ENCODE measurements at places on chromosomes 4 and X.

GRCh38 chr4:71732066-71732465 lies 51.8 kb downstream of the GC start:
- DNase-seq: no peak

- DNase-seq: peak; percentile 95
Observed at GRCh38 chr4:85783483-85783882, 308.5 kb downstream of the ARHGAP24 start.

DNA sequence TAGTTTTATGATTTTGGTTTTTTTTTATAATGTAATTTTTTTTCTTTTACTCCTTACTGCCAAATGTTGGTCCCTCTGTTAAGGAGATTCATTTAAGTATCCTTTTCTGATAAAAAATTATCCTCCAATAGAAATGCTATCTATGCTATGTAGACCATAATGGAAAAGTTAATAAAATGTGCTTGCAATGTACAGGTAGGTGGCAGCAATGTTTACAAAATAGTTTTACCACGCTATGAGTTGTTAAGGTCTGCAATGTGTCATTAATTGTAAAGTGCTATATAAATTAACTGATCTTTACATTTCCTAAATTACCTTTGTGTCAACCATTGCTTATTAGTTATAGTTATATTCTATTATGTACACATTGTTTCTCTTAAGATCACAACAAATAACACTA lies 3.8 kb upstream of the CENPC start:
- DNase-seq: no peak

- no peak for DNase-seq
Observed at GRCh38 chrX:139018436-139018835, 306.9 kb upstream of the FGF13 start.

DNA sequence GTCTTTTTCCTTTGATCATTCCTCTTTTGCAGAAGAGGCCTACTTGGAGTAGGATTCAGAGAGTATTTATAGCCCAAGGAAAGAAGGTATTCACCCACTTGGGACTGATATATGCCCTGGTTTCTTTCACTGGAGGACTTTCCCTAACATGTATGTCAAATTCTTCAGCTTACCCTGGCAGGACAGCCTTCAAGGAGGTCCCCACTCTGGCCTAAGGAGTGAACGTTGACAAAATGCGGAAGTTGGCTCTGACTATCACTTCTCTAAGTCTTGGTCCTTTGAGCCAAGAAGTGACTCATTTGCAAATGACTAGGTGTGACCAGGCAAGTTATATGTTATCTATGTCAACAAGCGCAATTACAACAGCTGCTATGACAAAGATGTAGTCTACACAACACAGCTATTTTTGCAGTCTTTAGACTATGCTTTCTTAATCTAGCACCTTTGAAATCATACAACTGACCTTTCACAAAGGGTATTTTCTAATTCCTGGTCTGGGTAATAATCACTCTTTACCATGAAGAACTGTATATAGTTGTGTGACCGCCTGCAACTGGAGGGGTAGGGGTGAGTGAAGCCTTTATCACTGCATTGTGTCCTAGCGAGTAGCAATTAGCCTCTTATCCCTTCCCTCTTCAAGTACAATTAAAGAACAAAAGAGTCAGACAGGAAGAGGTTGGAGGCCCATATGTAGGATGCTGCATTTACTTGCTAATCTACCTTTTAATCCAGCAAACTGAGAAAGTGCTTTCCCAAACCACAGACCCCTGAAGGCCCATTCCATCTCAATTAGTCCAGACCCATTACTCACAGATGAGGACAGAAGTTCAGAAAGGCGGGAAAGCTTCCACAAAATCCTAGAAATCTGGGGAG lies 50.1 kb downstream of the RASGEF1B start:
- no peak for DNase-seq

- no peak for DNase-seq
Observed at GRCh38 chr4:7364979-7365378, 69.8 kb downstream of the PSAPL1 start.
